ENCODE measurements at places on chromosomes 2 and 18. TPM values are rescaled to one million over a fixed set of nuclear protein-coding genes. Genes with fewer than 3 reads are reported as not detected.

DNA sequence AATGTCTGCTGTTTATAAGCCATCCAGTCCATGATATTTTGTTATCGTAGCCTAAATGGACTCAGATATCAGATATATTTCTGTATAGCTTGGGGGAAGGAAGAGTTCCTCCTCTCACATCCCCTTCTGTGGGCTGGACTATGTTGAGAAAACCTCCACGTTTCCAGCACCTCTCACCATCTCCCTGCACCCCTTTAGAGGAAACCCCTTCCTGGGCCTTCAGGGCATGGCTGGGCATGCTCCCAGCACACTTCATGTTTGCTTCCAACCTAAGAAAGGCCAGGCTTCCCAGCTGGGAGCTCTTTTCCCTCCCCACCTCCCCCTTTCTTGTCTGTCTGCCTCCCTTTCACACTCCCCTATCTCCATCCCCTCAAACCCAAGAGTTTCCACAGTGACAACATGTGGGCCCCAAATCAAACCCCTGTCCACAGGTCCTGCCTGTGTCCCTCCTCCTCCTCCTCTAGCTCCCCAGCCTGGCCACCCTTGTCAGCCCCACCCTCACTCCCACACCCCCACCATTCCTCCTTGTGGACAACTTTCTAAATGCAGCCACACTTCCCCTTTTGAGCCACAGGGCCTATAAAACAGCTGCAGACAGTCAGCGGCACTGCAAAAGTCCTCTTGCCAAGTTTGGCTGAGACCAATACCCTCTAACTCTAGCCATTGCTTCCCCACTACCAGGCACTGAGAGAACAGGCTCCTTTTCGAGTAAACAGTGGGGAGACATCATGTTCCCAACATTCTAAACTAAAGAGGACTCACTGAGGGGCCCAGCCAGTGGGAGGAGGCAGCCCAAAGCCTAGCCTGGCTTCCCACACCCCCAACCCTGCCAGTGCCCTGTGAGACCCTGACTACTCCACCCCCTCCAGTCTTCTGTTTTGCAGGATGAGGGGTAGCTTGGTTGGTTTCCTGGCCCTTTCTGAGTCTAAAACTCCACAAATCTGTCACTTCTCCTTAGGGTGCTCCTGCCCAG lies 120.5 kb downstream of the ZFP36L2 start:
- DNase-seq: peak; percentile 72

GRCh38 chr2:46211461-46211860 lies 85.7 kb upstream of the EPAS1 start:
- DNase-seq: no peak

GRCh38 chr2:121809607-121810006 lies 54.2 kb downstream of the TSN start:
- DNase-seq: peak; percentile 33

DNA sequence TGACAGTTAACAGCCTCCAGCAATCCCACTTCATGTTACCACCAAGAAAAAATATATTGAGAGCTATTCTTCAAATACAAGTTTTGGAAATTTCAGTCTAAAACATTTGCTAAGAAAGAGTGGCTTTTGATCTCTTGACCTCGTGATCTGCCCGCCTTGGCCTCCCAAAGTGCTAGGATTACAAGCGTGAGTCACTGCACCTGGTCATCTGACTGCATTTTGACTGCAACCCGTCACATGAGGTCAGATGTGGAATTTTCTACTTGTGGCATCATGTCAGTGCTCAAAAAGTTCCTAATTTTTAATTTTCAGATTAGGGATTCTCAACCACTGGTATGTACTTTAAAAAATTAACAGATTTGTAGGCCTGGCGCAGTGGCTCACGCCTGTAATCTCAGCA lies 9.1 kb upstream of the CLK1 start:
- DNase-seq: no peak

DNA sequence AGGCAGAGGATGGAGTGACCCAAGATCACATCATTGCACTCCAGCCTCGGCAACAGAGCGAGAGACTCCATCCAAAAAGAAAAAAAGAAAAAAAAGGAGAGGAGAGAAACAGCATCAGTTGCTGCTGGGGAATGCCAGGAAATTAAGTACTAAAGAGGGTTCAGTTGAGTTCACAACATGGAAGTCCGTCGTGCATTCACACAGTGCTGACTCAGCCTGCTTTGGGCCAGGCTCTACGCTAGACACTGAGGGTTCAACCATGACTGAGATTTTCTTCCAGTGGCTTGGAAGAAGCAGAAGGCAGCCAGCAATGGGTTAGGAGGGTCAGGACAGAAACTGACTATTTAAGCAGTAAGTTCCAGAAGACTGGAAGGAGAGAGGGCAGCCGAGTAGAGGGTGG lies 108.8 kb downstream of the FMNL2 start:
- DNase-seq: no peak

GRCh38 chr2:236715491-236715961 lies 145.9 kb downstream of the ACKR3 start:
- DNase-seq: no peak

GRCh38 chr2:188676010-188676400 lies 298.2 kb upstream of the COL3A1 start:
- no peak for DNase-seq

- DNase-seq: no peak
These were observed 15.2 kb upstream of the ITSN2 start for GRCh38 chr2:24375349-24376087.

DNA sequence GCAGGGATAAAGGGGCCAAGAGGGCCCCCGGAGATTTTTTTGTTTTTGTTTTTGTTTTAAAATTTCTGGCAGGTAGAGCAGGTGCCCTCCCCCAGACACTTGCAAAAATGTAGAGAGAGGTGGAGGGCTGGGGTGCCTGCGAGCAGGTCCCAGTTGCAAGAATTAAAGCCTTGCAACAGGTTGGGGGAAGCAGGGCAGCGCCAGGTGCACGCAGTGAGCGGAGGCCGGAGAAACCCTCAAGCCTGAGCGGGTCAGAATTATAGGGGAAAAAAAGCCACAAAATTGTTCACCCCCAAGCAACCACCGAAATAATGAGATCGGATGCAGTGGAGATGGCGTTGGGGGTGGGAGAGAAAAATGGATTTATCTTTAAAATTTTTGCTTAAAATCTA lies 527 bp downstream of the IGFBP5 start:
- DNase-seq: no peak

- no peak for DNase-seq
These were observed 90.2 kb downstream of the ZNF521 start for GRCh38 chr18:25261768-25262167.

DNA sequence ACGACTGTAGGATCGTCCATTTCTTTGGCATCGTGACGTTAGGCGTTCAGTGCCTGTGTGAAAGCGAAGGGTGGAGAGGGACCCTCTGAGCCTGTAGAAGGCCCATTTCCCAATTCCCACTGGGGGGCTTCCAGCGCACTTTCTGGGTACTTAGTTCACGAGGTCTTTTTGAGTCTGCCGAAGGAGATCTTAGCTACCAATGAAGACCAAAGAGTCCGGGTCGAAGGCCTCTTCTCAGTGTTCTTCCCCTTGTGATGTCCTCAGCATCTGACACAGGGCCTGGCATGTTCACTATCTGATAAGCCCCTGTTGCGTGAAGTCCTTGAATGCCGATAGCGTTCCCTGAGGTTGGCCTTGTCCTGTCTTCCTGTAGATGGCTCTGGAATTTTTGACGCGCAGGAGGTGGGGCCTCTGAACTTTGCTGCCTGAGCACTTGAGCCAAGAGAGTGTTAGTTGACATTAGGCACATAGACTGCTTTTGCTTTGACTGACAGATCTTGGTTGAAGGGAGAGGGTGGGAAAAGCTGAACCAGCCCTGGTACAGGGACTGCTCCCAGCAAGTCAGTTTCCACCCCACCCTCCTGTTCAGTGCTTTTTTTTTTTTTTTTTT lies 52.8 kb downstream of the LDLRAD4 start:
- DNase-seq: peak; percentile 35

GRCh38 chr2:168727904-168728470 lies 74.5 kb upstream of the NOSTRIN start:
- no peak for DNase-seq

GRCh38 chr2:229591611-229592010 lies 122.7 kb downstream of the DNER start:
- no peak for DNase-seq

- DNase-seq: no peak
These were observed 23.3 kb upstream of the RMC1 start for GRCh38 chr18:23479829-23480505.

- DNase-seq: no peak
These were observed 41.6 kb downstream of the CYB5A start for GRCh38 chr18:74250131-74250530.

GRCh38 chr2:45567288-45567963 lies 43.6 kb downstream of the SRBD1 start:
- no peak for DNase-seq

GRCh38 chr2:109171444-109172334 lies 42.7 kb downstream of the SH3RF3 start:
- DNase-seq: no peak

DNA sequence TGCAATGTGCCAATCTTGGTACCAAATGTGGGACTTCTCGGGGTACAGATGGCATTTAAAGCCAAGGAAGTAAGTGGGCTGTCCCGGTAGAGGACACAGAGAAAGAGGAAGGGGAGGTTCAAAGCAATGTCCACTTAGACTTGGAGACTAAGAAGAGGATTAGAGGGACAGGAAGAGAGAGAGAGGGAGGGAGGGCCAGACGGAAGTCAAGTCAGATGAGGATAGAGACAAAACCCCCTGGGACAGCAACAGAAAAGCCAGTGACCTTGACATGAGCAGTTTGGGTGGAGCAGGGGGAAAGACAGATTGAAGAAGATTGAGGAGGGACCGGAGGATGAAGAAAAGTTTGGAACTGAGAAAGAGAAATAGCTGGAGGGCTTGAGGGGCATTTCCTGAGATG lies 164.5 kb downstream of the NCK2 start:
- DNase-seq: no peak

GRCh38 chr2:219628235-219628985 lies 980 bp downstream of the SLC4A3 start:
- no peak for DNase-seq

DNA sequence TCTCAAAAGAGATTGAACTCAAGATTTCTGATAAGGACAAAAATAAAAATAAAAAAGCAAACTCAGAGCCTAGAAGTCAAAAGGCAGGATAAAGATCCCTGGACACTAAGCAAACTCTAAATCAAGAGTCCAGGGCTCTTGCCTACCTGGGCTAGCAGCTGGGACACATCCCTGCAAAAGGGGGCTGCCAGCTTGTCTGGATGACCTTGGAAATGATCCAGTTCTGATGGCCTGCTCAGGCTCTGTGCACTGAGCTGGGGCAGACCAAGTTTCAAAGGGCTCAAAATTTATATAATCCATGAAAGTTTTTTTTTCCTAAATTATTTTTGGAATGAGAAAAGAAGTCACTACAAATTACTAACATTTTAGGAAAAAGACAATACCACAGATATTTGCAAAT lies 557.3 kb downstream of the CNTNAP5 start:
- no peak for DNase-seq

DNA sequence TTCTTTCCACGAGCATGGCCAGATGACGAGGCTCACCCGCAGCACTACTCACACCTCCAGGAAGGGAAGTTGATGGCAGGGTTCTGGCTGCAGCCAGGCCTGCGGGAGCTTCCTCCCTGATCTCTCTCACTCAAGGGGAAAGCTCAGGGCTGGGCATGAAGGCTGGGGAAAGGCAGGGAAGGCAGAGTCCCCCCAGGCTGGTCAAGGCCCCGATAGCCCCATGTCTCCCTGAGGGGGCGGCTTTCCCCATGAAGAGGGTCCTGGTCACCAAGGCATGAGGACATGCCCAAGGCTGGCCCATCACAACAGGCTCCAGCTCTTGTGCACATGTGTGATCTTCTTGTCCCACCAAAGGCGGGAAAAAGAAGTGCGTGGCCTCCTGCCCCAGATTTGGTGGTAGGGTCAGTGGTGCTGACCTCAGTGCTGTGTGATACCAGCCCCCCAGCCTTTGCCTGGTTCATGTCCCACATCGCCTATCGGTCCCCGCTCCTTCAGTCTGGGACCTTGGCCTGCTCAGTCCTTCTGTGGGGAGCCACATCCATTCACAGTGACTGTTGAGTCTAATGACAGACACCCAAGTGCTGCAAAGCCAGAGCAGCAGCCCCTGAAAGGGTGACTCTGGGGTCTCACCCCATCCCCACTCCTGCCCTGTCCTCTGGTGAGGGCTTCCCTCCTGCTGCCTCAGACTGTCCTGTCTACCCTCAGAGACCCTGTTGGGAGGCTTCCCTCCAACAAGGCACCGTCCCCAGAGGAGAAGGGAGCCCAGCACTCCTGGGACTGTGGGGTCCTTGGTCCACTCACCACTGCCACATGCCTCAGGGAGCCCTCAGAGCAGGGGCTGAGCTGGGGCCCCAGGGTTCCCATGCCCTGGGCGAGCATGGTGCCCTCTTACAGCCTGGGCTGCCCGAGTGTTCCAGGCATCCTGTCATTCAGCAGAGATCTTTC lies 49.8 kb upstream of the ALPP start:
- DNase-seq: peak; percentile 42

DNA sequence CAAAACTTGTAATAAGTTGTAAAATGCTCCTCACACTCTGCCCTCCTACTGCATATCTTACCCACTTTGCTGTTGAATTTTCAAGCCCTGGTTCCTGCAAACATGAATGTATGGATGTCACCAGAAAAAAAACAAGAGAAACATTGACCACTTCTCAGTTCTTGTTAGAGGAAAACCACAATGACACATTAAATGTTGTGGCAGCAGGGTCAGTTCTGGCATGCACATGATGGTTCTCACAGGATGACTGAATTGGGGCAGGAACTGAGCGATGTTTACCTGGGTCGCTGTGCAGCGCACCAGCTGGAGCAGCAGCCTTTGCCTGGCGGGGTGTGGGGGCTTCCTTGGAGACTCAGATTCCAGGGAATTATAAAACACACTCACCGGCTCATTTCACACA lies 14.0 kb upstream of the PRKCE start:
- no peak for DNase-seq

MOGAT1 gene
- total RNA-seq: not detected

ANO7 gene
- total RNA-seq: 8.1 TPM

FIGLA gene
- total RNA-seq: not detected

DIPK1C gene
- total RNA-seq: not detected

FTCDNL1 gene
- 0.70 TPM for total RNA-seq

SCN1A gene
- not detected for total RNA-seq

SLC4A5 gene
- total RNA-seq: 2.0 TPM

NLRC4 gene
- not detected for total RNA-seq

CLEC4F gene
- not detected for total RNA-seq

CAPN14 gene
- 0.21 TPM for total RNA-seq

AQP12B gene
- not detected for total RNA-seq

ALLC gene
- total RNA-seq: not detected

Measured in endodermal cell (in vitro differentiated cells).